ENCODE measurements at places on chromosomes 1 and 21.
A peak's percentile ranks its signal among the peaks of the same experiment; 100 is the strongest.

- no peak for DNase-seq
Observed at GRCh38 chr1:22650089-22650693, 2.8 kb upstream of the C1QB start.

DNA sequence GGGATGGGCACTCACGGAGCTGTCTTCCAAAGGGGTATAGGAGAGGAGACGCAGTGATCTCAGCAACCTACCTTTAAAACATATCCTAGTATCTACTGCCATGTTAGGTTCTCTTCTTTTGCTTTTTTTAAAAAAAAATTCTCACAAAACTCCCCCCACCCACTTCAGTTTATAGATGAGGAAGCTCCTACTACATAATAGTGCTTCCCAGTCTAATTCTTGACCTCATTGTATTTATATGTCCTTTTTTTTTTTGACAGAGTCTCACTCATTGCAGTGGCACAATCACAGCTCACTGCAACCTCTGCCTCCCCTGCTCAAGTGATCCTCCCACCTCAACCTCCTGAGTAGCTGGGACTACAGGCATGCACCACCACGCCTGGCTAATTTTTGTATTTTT lies 99.9 kb downstream of the OSBPL9 start:
- no peak for DNase-seq

GRCh38 chr1:5430911-5431697 lies 561.1 kb downstream of the NPHP4 start:
- no peak for DNase-seq

DNA sequence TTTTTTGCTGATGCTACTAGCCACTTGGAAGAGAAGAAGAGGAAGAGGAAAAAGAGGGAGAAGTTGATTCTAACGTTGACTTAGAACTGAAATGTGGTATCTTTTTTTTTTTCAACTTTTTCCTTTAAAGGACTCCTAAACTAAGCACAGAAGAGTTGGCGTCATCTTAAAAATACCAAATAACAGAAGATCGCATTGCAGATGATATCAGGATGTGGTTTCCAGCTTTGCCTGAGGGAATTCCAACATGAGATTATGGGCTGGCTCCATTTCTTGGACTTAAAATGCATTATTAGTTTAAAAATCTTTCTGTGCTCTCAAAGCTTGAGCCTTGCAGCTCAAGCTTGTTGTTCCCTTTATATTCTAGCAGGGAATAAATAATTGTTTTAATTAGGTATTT lies 29.8 kb downstream of the WDR3 start:
- DNase-seq = no peak

GRCh38 chr1:46180082-46180616 lies 3.9 kb upstream of the P3R3URF start:
- DNase-seq = no peak

GRCh38 chr1:152053375-152053774 lies 16.6 kb upstream of the S100A11 start:
- DNase-seq = no peak

GRCh38 chr1:204348242-204348641 lies 11.5 kb downstream of the PLEKHA6 start:
- DNase-seq = no peak

DNA sequence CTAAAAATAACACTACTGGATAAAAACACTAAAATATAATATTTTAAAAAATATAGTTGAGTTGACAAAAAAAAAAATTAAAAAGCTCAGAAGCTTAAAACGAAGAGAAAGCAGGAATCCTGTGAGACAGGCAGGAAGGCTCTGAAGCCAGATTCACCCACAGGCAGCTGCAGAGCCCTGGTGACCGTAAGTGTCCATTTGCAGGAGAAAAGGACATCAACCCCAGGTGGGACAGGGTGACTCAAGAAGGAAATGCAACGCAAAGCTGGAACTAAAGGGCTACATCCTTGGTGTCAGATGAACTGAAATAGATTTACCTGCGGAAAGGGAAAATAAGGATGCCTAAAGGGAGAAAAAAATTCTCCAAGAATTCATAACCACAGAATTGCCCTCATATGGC lies 46.8 kb downstream of the USP24 start:
- no peak for DNase-seq

DNA sequence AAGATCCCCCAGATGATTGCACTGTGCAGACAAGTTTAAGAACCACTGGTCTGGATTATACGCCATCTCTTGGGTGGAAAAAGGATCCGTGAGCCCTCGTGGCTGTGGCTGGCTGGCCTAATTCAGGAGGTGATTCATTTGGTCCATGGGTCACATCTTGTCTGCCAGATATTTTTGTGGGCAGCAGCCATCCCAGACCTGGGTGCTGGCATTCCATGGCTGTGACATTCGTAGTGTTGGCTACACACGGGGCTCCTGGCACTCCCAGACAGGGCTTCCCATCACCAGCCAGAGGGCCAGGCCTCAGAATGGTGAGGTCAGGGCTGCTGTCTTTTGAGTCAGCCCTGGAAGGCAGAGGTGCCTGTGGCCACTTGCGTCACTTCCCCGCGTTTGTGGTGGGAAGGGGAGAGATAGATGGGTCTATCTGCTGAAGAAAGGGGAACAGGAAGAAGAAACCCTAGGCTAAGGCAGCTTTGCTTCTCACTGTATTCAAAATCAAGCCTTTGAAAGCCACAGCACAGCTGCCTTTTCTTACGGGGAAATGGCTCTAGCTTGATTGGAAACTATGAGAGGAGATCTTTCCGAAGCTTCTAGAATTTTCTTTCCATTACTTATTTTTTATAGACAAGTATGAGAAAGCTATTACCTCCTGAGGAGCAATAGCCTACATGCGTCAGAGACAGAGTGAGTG lies 32.4 kb downstream of the EIF2D start:
- no peak for DNase-seq

DNA sequence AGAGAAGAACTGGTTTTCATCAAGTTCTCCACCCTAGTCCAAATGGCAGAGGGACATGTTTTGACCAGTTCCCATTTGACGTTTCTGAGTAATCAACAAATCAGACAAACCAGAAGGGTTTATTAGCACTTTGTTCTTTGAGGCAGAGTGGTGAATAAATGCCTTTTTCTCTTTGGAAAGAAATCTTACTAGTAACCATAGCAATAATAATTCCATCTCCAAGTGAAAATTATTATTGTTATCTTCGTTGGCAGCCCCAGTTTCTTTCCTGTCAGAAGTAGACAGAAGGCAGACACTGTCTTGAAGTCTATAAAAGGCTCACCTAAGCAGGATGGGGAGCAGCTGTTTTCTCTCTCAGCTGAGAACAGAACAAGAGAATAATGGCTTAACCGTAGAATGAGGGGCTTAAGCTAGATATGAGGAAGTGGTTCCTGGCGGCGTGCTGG lies 391.6 kb downstream of the PBX1 start:
- DNase-seq = no peak

GRCh38 chr1:22255341-22256212 lies 112.7 kb upstream of the WNT4 start:
- DNase-seq = no peak

DNA sequence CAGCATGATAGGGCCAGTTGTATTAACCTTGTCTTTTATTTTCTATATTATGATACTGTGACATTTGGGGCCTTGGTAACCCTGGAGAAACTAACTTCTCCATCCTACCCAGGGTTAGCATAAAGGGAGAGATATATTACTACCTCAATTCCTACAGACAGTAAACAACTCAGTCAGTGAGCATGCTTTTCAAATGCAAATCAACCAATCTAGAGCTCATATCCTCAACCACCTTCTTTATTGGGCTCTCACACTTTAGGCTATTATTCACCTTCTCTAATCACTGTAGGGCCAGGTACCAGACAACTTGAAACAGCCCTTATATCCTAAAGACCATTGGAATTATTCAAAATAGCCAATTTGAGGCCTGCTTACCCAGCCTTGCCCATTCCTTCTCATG lies 477.6 kb downstream of the PTPRC start:
- DNase-seq = no peak

DNA sequence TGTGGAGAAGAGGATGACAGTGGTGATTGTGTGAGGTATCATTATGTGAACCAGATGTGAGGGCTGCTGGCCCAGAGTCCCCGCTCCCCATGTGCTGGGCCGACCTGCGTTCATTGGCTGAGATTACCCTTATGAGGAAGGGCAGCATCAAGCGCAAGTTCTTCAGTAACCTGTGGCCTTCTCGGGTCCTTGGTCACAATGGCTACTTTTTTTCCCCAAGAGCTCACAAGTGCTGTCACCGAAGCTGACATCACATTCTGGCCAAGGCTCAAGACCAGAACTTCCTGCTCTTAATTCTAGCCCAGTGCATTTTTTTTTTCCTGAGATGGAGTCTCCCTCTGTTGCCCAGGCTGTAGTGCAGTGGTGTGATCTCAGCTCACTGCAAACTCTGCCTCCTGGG lies 262.9 kb downstream of the RHOU start:
- no peak for DNase-seq

- peak; percentile 67 for DNase-seq
Observed at GRCh38 chr1:116710420-116711262, 43.1 kb upstream of the IGSF3 start.

DNA sequence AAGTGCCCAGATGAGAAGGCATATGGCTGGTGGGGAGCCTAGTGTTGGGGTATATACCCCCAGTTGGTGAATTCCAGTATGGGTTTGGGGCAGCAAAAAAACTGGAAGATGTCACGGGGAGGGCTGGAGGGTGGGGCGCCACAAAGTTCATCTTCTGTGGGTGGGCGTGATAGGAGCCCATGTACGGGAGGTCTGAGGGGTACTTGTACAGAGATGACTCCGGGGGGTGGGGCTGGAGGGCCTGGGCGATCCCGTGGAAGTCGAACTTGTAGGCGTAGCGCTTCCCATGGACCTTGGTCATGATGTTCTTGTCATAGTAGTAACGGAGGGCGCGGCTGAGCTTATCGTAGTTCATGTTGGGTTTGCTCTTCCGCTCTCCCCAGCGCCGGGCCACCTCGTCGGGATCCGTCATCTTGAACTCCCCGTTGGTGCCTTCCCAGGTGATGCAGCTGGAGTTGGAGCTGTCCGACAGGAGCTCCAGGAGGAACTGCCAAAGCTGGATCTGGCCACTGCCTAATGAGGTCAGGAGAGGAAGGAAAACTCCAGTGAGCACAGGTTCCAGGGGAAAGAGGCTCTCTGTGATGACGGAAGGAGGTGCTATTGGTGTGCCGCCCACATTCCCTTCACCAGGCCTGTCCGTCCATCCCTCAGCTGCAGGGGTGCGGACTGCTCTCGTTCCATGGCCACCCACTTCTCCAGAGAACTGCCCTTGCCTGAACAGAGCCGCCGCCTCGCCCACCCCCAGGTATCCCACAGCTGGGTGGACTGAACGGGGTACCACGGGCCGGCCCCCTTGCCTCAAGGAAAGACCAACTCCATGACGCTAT lies 114.7 kb downstream of the ERG start:
- no peak for DNase-seq

- peak; percentile 63 for DNase-seq
Observed at GRCh38 chr21:45852886-45853400, 128.6 kb upstream of the COL6A1 start.

DNA sequence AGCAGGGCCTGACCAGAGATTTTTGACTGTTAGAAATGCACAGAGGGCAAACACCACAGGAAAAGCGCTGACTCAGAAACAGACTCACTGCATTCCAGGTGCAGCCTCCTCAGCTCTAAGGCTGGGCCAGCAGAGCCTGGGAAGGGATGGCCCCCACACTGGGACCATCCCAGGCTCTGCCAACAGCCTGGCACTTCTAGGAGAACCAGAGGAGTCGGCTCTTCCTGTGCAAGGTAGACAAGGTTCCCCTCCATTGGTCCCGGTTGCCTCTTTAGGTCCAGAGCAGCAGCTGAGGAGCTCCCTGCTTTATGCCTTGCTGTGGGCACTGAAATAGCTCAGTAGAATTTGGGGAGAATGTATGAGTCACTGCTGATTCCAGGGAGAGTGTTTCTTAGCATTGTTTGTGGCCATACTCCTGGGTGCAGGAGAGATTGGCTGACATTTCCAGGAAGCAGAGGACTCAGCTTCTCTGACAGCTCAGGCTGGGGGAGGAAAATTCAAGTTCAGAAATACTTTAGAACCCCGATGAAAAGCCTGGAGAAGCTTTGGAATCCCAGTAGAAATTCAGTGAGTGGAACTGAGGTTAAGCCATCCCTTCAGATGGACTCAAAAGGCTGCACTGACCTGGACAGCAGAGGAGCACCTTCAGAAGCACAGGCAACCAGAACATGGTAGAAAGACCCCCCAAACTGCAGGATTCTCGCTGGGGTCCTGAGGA lies 19.7 kb downstream of the PRAMEF1 start:
- DNase-seq = no peak

DNA sequence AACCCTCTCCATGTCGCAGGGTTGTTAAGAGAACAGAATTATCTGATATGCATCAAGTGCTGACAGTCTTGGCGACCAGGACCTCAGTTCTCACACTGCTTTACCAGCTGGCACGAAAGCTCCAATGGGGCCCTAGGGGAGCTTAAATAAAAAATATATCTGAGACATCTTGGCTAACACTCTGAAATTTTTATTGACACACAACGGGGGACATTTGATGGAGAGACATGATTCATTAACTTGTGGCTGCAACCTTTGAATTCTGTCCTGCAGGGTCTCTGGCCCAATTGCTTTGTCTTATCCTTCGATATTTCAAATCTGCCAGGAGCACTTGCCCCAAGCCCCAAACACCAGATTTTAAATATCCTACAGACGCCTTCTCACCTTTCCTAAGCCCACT lies 567.0 kb downstream of the AJAP1 start:
- DNase-seq = no peak

GRCh38 chr1:41450747-41451285 lies 33.7 kb downstream of the EDN2 start:
- no peak for DNase-seq

DNA sequence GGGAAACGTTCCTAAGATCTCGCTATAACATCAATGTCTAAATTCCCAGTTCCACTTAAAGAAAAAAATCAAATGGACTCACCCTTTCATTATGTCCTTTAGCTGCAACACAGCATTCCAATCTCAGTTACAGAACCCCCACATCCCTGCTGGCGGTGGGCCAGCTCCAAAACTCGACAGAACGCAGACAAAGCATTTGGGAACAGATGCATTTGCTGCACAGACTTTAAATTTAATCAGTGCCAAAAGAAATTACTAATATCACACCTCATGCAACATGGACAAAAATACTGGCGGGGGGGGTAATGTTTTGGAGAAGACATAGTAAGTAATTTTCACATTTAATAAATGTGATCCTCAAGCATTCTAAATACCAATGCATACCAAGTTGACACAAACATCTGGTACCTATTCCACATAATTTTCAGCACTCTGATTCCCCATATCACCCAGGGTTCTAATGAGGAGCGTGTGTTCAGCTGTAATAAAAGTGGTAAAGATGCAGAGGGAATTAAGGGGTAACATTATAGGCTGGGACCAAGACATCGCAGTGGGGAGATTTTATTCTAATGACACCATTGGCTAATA lies 79.7 kb downstream of the TGFBR3 start:
- DNase-seq = no peak

DNA sequence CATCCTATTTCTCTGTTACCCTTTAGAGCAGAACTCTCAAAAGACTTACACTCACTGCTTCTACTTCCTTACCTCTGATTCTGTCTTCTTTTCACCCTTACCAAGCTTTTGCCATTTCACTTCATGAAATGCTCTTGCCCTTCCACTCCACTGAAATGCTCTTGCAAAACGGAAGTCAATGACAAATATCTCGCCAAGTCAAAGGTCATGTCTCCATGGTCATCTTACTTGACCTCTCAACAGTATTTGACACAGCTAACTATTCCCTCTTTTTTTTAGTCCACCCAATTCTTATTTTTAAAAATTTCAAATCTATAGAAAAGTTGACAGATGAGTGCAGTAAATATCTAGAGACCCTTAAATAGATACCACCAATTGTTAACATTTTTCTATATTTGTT lies 107.7 kb downstream of the OLFML2B start:
- no peak for DNase-seq

Data from NCI-H1092 treated with DMSO at 0.1 percent for 48 hours (cell line).